Natural killer cell treated with Interleukin-12 subunit alpha and Interleukin-12 subunit beta and Interleukin-15 and Interleukin-18, amount 100 ng/mL, for 72 hours (primary cell): ENCODE measurements at places on chromosomes 6 and 20. TPM values are rescaled to one million over a fixed set of nuclear protein-coding genes. Genes with fewer than 3 reads are reported as not detected.

RNF39 gene
- not detected for total RNA-seq

CRIP3 gene
- 2.0 TPM for total RNA-seq

TOX2 gene
- 4.0 TPM for total RNA-seq

LRRC1 gene
- total RNA-seq = 1.00 TPM

TMC2 gene
- total RNA-seq = not detected

PRL gene
- total RNA-seq = not detected

LINC00237 gene
- total RNA-seq = not detected

MUC22 gene
- not detected for total RNA-seq

MOG gene
- not detected for total RNA-seq

TLDC2 gene
- total RNA-seq = not detected

RPS6KA2 gene
- total RNA-seq = 3.8 TPM

CDK19 gene
- total RNA-seq = 22.4 TPM

DACT2 gene
- not detected for total RNA-seq
